ENCODE measurements at places on chromosomes 16 and 17.

GRCh38 chr16:81558444-81559175 lies 114.0 kb downstream of the CMIP start:
- DNase-seq: no peak

GRCh38 chr17:55728833-55729232 lies 6.2 kb upstream of the TMEM100 start:
- DNase-seq: no peak

- no peak for DNase-seq
These were observed 11.1 kb downstream of the TNS4 start for GRCh38 chr17:40490289-40490853.

DNA sequence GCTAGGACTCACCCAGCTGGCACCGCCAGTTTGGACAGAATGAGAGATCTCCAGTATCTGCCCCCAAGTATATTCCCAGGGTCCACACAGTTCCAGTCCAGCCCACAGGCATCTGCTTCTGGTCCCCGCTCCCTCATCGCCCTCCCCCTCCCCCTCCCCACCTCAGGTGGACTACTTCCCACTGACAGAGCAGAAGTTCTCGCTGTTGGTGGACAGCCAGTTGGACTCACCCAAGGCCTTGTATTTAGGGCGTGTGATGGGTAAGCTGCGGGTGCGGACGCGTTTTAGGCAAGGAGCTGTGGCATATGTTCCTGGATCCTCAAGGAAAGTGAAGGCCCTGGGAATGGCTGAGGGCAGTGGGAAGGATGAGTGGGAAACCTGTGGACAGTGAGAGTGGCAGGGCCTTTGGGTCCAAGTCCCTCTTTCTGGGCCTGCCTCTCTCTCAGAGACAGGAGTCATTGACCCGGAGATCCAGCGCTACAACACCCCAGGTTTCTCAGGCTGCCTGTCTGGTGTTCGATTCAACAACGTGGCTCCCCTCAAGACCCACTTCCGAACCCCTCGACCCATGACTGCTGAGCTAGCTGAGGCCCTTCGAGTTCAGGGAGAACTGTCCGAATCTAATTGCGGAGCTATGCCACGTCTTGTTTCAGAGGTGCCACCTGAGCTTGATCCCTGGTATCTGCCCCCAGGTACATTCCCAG lies 14.9 kb downstream of the CNTNAP1 start:
- DNase-seq: no peak

GRCh38 chr17:72236980-72237633 lies 116.3 kb downstream of the SOX9 start:
- no peak for DNase-seq

DNA sequence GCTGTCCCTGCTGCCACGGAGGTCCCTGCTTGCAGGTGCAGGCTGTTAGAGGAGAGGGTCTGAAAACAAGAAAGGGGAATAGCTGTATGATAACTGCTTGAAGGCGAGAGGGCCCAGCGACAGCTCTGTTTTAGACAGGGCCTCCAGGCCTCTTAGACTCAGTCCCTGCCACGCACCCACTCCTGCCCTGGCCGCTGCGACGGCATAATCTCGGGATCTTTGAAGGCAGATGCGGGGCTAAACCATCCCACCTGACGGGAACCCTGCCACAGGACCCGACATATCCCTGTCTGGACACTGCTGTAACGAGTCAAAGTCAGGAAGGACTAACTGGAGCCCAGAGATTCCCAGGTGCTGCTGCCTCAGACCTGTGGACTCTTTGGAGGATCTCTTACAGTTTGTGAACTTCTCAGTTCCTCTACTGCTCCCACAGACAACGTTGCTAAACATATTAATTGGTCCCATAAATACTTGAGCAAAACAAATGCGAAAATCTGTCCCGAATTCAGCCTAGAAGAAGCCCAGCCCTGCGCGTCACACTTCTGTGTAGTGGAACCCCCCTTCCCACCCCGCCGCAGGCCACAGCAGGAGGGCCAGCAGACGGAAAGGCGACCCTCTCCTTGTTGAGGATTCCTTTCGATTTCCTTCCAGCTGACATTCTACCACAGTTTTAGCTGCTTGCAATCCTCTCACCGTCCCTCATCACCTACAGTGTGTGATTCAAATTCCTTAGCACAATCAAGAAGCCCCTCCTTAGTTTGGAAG lies 998 bp upstream of the TMEM11 start:
- DNase-seq: no peak

DNA sequence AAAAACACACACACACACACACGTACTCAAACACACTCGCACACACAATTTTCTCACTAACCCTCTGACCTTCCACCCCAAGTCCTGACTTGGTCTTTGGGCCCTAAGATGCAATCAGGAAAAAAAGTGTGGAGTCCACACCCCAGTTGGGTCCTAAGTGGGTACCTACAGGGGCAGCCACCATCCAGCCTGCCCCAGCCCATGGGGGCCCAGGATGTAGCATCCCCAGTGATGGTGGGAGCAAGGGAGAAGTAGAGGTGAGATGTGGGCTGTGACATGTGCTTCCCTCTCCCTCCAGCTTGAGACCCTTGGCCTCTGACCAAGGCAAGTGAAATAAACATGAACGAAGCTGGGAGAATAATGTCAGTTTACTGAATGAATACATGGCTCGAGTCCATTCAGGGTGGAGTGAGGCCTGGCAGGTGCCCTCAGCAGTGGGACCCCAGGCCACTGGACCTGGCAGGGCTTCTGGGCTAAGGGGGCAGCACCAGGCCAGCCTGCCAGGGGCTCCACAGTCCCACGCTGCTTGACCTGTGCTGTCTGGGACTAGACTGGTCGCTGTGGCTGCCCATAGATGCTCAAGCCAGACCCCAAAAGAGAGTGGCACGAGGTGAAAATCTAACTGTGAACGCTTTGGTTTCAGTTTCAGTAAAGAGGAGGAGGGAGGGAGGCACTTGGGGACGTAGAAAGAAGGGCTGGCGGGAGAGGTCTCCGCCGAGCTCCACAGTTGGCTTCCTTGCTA lies 73.7 kb downstream of the MRC2 start:
- no peak for DNase-seq

DNA sequence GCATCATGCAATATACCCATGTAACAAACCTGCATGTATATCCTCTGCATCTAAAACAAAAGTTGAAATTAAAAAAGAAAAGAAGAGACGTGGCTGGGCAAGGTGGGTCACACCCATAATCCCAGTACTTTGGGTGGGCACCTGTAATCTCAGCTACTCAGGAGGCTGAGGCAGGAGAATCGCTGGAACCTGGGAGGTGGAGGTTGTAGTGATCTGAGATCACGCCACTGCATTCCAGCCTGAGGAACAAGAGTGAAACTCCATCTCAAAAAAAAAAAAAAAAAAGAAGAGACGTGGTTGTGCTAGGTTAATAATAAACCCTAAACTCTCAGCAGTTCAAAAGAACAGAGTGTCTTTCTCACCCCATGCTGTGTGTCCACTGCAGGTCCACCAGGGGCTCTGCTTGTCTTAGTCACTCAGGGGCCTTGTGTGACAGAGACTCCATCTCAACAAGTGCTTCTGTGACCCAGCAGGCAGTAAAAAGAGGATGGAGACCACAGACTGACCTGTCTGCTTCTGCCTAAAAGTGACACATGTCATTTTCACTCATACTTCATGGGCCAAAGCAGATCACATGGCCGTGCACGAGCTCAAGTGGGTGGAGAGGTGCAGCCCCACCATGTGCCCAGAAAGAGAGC lies 22.3 kb upstream of the N4BP1 start:
- DNase-seq: no peak

DNA sequence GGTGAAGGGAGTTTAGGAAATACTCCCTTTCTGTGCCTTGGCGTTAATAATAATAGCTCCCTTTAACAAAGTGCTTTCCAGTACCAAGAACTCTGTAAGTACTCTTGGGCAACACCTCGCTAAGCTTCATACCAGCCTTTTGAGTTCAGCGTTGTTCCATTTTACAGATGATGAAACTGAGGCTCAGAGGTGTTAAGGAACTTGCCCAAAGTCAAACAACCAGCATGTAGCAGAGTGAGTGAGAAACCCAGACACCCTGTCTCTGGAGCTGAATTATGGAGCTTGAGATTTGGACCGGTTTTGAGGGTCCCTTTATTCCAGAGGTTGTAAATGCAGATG lies 607 bp downstream of the KATNIP start:
- DNase-seq: no peak

GRCh38 chr17:63557416-63557815 lies 7.1 kb downstream of the DCAF7 start:
- no peak for DNase-seq

- no peak for DNase-seq
These were observed 172.3 kb downstream of the C16orf78 start for GRCh38 chr16:49545741-49546448.

- DNase-seq: no peak
These were observed 77.4 kb downstream of the RPA1 start for GRCh38 chr17:1907216-1907631.

GRCh38 chr16:75461575-75461974 lies 2.9 kb downstream of the TMEM170A start:
- DNase-seq: no peak

- no peak for DNase-seq
These were observed 4.8 kb downstream of the PPM1D start for GRCh38 chr17:60604686-60605334.

- no peak for DNase-seq
These were observed 418.7 kb upstream of the DYNLRB2 start for GRCh38 chr16:80122115-80122514.

- peak; percentile 54 for DNase-seq
These were observed 749 bp downstream of the GRIN2A start for GRCh38 chr16:10181196-10182162.

GRCh38 chr17:75308732-75309629 lies 19.7 kb upstream of the SLC25A19 start:
- no peak for DNase-seq

- DNase-seq: no peak
These were observed 20.8 kb downstream of the MYO18A start for GRCh38 chr17:29159306-29159860.

GRCh38 chr16:1271380-1271723 lies 15.5 kb downstream of the TPSD1 start:
- DNase-seq: no peak

- no peak for DNase-seq
These were observed 17.3 kb downstream of the SOCS3 start for GRCh38 chr17:78342449-78343186.

DNA sequence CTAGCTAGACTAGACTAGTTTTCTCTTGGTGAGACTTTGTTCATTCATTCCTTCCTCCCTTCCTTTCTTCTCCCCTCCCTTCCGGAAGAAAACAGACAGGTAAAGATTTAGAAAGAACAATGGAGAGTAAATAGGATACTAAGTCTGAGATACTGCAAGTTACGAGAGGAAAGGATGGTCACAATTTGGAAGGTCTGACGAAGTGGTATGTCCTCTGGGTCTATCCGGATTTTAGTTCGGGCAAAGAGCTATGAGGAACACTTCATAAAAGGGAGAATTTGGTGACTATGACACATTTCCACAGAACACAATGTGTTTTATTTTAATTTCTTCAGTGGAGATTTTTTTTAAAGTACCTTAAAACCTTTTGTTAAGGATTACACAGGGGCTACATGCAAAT lies 107.7 kb downstream of the BRIP1 start:
- no peak for DNase-seq

- DNase-seq: peak; percentile 88
These were observed 5.1 kb upstream of the NME4 start for GRCh38 chr16:391885-392335.

DNA sequence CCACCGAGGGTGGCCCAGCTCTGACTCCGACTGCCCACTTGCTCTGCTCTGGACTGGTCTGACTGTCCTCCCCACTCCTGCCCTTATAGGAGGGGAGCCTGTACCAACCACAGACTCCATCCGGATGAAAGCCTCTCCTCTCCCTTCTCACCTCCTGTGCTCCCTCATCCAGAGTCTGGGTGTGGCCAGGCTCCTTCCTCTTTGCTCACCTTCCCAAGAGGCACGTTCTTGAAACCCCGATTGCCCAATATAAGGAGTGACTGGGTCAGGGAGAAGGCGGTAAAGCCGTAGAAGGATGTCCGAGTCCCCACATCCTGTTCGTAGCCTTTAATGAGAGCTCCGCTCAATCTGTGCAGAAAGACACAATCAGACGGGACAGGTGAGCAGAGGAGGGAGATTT lies 17.1 kb downstream of the ST6GALNAC1 start:
- DNase-seq: no peak

- DNase-seq: no peak
These were observed 37.8 kb downstream of the CYB5D2 start for GRCh38 chr17:4180791-4181190.

DNA sequence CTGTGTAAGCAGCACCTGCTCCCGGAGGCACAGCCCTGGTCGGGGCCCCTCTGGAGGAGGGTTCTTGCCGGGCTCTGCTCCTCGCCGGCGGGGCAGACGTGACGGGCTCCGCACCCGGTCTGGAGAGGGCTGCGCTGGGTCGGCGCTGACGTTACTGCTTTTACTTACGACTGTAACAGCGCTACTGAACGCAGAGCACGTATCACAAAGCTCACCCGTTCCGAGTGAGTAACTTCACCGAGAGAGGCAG lies 1.3 kb upstream of the RAB40C start:
- DNase-seq: peak; percentile 69

DNA sequence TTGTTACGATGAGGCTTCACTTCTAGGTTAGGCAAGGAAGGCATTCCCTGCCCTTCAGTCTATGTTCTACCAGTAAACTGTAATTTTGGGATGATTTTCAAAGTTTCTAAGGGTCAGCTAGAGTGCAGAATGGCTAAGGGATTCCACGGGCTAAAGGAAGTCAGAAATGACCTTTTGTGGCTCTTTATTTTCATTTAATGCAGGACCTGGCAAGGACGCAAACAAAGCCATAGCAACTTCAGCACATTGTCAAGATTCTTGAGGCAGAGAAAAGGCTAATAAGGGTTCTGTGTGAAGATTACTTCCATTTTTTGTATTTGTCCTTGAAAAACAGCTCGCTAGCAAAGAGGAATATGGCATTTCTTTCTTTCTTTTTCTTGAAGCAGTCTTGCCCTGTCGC lies 76.6 kb downstream of the STX8 start:
- no peak for DNase-seq

DNA sequence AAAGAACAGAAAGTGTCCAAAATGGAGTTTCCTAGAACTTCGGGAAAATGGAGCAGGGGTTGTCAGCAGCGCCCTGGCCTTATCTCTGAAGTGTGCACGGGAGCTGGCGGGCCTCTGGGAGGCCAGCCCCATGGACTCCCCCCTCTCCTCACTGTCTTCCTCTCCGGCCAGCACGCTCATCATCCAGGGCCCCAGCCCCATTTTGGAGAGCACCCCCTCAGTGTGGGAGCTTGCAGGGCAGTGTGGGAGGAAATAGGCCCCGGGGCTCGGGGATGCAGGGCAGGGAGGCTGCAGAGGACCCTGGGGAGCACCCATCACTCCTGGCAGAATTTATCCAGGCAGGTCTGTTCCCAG lies 4.9 kb upstream of the PABPN1L start:
- no peak for DNase-seq

- DNase-seq: no peak
These were observed 63.2 kb downstream of the ZNF778 start for GRCh38 chr16:89280546-89281188.

DNA sequence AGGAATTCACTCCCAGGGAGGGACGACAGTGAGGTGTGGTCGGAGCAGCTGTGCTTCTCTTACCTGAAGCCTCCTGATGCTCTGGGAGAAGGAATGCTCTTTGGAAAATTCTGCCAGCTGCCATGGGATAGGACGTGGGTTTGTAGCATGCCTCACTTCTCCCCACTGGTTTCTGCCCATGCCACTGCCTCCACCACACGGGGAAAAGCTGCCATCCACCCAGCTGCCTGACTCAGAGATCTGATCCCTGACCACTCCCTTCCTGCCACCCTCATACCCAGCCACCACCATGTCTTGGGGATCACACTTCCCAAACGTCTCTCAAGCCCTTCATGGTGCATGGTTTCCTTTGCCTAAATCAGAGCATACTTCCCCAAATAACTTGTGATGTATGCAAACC lies 80.0 kb downstream of the CPPED1 start:
- no peak for DNase-seq

GRCh38 chr16:74651841-74652240 lies 14.8 kb downstream of the RFWD3 start:
- DNase-seq: no peak

All from activated CD4-positive, alpha-beta T cell treated with anti-CD3 and anti-CD28 coated beads, Interleukin-10, Interleukin-2, amounts not matched to agents 100 ng/mL and 50 ng/mL, durations not matched to agents 16 hours and 8 hours (primary cell).